ENCODE measurements at places on chromosomes 1 and 21.

DNA sequence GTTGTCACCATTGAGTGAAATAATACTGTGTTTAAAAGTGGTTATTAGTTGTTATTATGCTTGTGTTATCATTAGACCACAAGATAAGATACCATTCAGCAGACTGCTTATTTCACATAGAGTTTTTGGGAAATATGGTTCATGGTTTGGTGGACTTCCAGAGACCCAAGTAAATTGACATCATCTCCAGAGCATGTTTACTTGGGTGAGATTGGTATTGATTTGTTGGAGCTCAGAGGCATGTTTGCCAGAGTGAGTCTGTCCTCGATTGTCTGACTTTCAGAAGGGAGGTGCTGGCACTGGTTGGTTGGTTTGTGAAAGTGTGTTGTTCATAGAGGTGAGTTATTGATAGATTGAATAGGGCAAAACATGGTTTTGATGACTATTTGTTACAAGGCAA lies 291.4 kb downstream of the TGFB2 start:
- no peak for DNase-seq

DNA sequence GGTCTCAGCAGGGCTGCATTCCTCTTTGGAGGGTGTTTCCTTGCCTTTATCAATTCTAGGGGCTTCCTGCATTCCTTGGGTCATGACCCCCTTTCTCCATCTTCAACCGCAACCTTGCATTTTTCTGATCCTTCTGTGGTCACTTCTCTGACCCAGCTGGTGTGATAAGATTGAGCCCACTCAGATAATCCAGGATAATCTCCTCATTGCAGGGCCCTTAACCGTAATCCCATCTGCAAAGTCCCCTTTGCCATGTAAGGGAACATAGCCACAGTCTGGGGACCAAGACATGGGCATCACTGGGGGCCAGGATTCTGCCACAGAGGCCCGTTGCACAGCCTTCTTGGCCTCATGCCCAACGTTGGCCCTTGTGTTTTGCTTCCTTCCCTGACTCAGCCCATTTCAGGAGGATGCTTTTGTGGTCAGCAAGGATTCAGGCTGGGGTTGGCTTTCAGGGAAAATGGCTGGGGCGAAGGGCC lies 35.0 kb upstream of the IL19 start:
- DNase-seq: no peak

DNA sequence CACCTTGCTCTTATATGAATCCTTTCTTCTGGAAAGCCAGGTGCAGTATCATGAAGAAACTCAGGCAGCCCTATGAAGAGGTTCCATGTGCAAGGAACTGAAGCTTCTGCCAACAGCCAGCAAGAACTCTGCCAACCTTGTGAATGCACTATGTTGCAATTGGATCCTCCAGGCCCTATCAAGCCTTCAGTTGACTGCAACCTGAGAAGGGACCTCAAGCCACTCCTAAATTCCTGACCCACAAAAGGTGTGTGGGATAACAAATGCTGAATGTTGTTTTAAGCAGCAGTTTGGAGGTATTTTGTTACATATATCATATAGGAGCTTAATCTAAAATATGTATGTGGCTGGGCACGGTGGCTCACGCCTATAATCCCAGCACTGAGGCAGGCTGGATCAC lies 84.0 kb downstream of the RERE start:
- DNase-seq: no peak

DNA sequence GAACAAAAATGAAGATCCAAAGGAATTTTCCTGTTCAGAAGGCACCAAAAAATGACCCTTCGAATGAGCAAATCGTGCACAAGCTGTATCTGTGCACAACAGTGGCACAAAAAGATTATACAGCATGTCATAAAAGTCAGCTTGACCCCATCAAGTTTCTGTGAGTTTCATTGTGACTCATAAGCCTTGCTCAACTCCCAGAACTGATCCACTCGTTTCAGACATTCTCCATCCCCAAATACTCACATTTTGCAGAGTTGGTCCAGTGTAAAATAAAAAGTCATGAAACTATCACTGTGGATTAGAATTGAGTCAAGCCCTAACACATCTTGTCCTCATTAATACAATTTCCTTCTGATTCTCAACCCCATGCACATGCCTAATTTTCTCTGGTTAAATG lies 174.7 kb upstream of the PKN2 start:
- DNase-seq: no peak

- no peak for DNase-seq
Observed at GRCh38 chr1:89763649-89763986, 57.2 kb upstream of the LRRC8D start.

- no peak for DNase-seq
Observed at GRCh38 chr1:111891566-111891965, 97.9 kb downstream of the KCND3 start.

DNA sequence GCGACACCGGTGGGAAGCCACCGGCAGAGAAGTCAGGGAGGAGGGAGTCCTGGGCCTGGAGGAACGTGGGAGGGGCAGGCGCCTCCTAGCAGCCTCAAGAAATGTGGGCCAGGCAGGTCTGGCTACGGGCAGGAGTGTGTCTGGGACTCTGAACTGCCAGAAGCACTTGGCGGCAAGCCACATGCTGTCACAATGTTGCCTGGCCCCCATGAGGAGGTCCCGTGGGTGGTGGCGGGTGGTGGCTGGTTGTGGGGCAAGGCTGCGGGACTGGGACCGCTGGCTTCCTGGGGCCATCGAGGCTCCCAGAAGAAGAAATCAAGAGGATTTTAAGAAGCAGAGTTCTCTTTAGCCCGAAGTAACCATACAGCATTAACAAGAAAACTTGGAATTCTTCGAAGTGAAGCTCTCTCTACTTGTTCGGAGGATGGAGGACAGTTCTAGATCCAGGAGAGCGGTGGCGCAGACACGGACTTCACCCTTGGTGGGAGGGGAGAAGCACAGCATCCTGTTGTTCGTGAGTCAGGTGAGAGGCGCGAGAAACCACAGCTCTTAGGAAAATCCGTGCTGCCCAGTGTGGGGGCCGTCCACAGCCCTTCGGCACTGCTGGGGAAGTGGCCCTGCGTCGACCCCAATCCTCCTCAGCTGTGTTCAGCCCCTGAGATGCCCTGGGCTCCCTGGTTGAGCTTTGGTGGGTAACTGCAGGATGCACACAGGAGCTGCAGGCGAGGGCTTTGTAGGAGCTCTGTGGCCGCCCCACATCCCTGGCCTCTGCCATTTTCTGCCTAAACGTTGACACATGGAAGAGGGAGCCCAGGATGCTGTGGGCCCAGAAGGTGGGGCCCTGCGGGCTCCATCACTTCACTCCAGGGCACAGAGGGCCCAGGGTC lies 12.4 kb downstream of the SKI start:
- no peak for DNase-seq

GRCh38 chr1:119948342-119949214 lies 52.3 kb upstream of the ADAM30 start:
- DNase-seq: peak; percentile 51

GRCh38 chr1:27574001-27574781 lies 29.8 kb downstream of the AHDC1 start:
- DNase-seq: no peak

GRCh38 chr1:11187000-11187399 lies 2.2 kb upstream of the ANGPTL7 start:
- DNase-seq: no peak

- no peak for DNase-seq
Observed at GRCh38 chr1:209229494-209230061, 353.9 kb upstream of the CAMK1G start.

GRCh38 chr1:245465666-245466065 lies 310.9 kb downstream of the KIF26B start:
- no peak for DNase-seq

DNA sequence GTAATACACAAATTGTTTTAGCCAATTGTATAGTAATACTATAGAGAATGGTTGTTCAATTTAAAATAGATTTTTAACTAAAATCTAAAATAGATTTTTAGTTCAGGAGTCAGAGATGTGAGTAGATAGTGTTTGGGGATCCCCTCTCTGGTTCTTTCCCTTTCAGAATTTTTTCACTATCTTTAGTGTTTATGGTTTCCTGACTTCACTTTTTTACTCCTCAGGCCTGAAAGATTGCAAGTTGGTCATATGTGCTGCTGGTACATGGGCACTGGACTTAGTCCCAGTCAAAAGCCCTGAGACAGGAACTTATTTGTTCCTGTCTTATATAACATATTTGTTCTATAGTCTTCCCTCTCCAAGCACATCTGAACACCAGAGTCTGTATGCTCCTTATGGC lies 96.8 kb upstream of the ATP1B1 start:
- DNase-seq: no peak

GRCh38 chr1:244876228-244876910 lies 12.0 kb upstream of the HNRNPU start:
- DNase-seq: peak; percentile 34

GRCh38 chr1:114660238-114660637 lies 9.6 kb downstream of the DENND2C start:
- no peak for DNase-seq

GRCh38 chr1:156465747-156466365 lies 34.7 kb downstream of the MEF2D start:
- no peak for DNase-seq

- DNase-seq: peak; percentile 9
Observed at GRCh38 chr1:224554620-224555259, 61.4 kb upstream of the CNIH3 start.

- no peak for DNase-seq
Observed at GRCh38 chr1:225852413-225853124, 29.6 kb downstream of the TMEM63A start.

DNA sequence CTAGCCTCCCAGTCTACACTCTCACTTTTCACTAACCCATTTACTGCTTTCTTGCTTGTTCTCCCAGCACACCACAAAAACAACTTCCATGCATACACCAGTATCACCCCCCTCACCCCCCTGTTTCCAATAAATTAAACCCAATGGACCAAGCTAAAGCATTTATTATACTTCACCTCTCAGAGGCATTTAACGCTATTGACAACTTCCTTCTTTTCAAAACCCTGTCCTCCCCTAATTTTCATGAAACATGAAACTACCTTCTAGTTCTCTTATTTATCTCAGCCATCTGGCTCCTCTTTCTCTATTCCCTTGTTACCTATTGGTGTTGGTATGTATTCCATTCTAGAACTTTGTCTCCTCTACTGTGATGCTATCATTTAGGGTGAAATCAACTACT lies 32.3 kb downstream of the PTPRC start:
- no peak for DNase-seq

GRCh38 chr1:168085401-168085872 lies 51.3 kb downstream of the GPR161 start:
- no peak for DNase-seq

DNA sequence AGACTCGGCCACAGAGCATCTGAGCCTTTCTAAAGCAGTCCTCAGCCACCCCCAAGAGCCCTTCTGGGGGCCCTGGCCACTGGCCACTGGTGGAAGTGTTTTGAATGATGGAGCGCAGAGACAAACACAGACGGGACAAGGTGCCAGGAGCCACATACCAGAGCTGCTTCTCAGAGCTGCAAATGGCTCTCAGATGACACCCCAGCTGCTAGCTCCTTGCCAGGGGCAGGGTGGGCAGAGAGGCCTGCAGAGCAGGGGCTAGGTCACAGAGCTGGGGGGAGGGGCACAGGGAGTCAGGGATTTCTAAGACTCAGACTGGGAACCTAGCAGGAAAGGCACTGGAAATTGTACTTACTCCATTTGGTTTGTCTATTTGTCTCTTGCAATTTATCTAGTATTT lies 30.4 kb downstream of the KCNN3 start:
- DNase-seq: no peak

DNA sequence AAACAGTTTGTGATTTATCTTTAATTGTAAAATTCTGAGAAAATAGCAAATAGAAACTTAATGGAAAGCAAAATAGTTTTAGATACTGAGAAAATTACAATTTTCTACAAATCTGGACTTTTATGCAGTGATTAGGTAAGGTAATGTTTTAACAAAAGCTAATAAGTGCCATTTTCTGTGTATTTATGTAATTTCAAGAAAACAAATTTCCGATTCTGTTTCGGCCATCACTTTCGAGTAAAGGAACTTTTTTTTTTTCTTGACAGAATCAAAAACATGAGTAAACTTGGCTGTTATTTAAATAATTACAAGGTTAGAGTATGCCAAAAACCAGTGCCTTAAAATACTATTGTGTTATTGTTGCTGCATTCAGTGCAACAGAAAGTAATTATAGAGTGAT lies 280.4 kb upstream of the C1orf105 start:
- no peak for DNase-seq

GRCh38 chr21:37767984-37768383 lies 148.3 kb downstream of the KCNJ6 start:
- DNase-seq: no peak

- no peak for DNase-seq
Observed at GRCh38 chr1:24481101-24481500, 21.5 kb upstream of the RCAN3 start.

GRCh38 chr21:34997294-34997693 lies 51.8 kb downstream of the RUNX1 start:
- DNase-seq: no peak

- DNase-seq: no peak
Observed at GRCh38 chr1:34808051-34808810, 15.4 kb downstream of the GJA4 start.

GRCh38 chr1:234881893-234882771 lies 246.5 kb downstream of the TOMM20 start:
- DNase-seq: no peak

GRCh38 chr1:21874328-21874727 lies 62.3 kb downstream of the LDLRAD2 start:
- no peak for DNase-seq

DNA sequence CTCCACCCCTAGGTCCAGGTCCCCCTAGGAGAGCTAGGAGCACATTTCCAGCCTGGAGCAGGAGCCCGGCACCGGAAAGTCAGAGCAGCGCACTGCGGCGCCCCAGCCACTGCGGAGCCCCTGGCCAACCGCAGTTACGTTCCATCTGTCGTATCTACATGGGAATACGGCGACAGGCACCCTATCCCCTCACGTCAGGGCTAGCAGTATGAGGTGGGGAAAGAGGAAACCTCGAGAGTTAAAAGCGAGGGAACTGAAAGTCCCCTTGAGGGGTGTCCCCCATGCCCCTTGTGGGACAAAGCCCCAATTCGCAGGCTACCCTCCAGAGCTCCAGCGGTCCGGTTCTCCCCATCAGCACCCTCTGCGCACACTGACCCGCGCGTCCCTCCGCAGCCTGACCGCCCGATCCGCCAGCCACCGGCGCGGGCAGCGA lies 995 bp downstream of the COLGALT2 start:
- DNase-seq: no peak

DNA sequence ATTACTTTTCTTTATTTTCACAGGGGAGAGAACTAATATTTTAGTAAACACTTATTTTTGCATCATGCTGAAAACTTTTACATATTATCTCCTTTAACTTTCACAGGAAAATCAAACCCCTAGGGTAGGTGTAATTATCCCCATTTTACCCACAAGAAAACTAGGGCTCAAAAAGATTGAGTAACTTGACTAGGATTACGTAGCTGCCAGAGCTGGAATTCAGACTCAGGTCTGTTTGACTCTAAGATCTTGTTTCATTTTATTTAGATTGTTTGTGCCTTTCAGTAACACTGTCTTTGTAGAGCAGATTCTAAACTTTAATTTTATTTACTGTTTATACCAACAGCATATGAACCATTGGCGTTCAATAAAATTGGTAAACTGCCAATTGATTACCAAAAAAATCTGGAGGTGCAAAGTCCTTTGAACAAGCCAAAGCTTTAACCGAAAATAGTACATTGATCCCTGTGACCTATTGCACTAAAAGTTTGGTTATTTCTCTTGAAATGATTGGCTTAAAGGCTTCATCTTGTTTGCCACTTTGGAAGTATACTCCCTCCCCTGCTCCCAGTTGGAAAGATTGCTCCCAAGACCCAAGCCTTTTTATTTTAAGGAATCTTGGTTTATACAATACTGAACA lies 71.0 kb upstream of the WDR26 start:
- no peak for DNase-seq
